GM23248 (cell line): ENCODE measurements at places on chromosomes 2 and 18.

DNA sequence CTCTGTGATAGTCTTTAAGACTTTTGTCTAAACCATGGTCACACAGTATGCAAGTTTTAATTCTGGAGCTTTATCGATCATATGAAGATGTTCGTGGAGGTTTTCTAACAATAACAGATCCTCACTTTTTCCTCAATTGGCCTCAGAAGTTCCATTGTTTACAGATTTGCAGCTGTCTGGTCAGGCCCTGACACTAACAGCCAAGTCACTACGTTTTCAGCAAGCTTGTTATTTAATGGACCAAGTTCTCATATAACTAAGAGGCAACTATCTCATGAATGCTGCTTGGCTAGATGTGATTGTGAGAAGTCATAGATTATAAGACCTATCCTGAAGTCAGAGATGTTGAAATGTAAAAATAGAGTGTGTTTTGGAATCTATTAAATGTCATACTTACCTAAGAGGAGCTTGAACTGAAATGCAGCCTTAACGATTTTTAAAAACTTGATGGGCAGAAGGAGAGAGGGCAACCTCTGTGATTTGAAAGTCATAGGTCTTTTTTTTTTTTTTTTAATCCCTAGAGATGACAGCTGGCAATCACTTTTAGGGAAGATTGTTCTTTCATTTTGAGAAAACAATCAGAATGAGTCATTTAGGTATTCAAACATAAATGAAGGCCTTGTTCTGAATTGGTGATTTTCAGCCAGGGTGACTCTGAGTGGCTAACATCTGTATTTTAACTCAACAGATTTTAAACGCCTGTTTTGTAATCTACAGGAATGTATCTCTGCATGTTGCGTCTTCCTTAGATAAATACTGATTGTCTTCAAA lies 48.4 kb upstream of the NEMP2 start:
- no peak for DNase-seq

DNA sequence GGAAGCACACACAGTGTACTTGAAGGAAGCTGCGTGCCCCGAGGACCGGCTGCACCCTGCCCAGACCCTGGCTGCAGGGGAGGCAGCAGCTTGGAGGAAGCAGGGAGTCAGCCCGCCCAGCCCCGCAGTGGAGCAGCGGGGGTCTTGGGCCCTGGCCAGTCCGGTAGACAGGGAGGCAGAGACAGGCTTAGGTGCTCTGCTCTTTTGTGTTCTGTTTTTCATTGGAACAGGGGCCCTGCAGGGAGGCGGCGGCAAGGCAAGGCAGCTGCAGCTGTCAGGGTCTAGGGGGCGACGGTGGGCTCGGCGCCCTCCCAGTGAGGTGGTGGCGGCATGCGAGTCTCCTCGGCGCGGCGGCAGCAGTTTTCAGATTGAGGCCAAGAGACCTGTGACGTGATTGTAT lies 53.3 kb upstream of the TFCP2L1 start:
- DNase-seq: no peak

DNA sequence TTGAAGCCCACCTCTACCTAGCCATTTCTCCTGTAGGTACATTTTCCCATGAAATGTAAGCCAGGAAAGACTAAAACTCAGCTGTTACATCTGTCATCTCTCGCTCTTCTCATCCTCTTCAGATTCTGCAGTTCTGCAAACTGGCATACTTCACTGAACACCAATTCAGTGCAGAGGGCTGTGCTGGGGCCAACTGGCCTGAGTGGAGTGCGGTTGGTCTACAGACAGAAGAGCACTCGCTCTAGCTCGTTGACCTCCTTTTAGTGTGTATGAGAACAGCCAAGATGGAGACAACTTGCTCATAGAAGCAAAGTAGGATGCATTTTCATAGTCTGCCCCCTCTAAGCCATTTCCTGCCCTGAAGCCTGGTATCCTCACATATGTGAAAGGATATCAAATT lies 862.6 kb downstream of the BCL11A start:
- no peak for DNase-seq

DNA sequence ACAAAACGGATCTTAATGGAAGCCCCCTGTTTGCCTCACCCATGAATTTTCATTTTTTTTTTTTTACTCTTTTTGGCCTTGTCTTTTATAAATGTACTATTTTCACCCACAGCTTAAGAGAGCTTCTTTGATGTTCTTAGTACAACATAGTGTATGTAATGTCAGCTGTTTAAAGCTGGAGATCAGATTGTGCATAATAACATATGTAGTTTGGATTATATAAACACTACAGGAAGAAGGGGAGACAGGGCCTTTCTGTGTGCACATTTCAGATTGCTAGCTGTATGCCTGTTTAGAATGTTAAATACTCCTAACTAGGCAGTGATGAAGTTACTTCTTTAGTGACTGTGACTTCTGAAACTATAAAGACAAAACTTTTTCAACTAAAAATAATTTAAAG lies 2.1 kb upstream of the TANC1 start:
- DNase-seq: no peak

DNA sequence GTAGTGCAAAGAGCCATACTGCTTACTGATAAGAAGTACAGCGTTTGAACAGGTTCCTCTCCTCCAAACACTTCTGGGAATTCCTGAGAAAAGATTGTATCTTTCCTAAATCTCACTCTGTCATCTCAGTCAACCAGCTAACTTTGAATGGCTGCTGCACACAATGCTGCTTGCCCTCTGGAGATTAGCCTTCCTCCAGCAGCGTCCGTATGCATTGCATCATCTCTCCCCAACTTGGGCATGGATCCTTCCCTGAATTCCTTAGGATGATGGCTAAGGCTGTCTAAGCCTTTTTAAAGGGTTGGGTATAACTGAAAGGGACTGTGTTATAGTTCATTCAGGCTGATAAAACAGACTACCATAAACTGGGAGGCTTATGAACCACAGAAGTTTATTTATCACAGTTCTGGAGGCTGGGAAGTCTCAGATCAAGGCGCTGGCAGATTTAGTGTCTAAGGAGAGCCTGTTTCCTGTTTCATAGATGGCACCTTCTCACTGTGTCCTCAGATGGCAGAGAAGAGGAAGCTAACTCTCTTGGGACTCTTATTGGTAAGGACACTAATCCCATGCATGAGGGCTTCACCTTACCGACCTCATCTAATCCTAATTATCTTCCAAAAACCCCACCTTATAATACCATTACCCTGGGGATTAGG lies 105.3 kb downstream of the PAX3 start:
- DNase-seq: no peak
